ENCODE measurements at places on chromosomes 6 and 20.

DNA sequence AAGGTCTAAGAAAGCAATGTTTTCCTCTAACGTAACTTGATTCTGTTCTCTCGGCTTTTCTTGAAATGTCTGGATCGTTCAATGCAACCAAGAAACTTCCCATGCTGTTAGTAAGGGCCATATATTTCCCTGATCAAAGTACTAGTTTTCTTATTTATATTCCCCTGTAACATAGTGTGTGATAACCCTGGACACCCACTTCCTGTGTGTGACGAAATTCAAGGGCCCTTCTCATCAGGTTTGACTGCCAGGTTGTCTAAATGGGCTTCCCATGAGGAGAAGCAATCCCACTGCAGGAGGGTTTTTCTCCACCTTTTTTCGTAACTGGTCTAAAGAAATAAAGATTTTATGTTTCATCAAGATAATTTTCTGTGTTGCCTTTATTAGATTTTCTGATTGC, 102.6 kb upstream of the RPS6KA2 start:
- DNase-seq: no peak

GRCh38 chr6:40634429-40634828, 47.3 kb upstream of the LRFN2 start:
- DNase-seq: no peak

GRCh38 chr6:163710532-163711470, 296.3 kb downstream of the QKI start:
- DNase-seq: no peak

- DNase-seq: no peak
Measured at GRCh38 chr20:22925613-22925983, 109.5 kb upstream of the SSTR4 start.

Measured in HCT116 (cell line).